ENCODE measurements at places on chromosomes 7 and 10.

GRCh38 chr10:37762287-37762686 lies 95.1 kb downstream of the ZNF248 start:
- DNase-seq: no peak

DNA sequence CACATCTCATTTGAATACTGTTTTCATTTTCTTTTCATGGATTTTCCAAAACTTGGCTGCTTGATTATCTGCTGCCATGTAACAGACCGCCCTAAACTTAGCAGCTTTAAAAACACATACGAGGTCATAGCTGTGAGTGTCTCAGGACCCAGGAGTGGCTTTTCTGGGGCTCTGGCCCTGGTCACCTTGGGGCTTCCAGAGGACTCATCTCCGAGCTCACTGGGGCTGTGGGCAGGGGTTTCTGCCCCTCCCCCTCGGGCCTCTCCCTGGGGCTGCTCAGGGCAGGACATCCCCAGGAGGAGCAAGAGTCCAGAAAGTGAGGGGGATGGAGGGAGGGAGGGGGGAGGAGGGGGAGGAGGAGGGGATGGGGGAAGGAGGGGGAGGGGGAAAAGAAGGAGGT lies 77.0 kb downstream of the NKX6-2 start:
- no peak for DNase-seq

DNA sequence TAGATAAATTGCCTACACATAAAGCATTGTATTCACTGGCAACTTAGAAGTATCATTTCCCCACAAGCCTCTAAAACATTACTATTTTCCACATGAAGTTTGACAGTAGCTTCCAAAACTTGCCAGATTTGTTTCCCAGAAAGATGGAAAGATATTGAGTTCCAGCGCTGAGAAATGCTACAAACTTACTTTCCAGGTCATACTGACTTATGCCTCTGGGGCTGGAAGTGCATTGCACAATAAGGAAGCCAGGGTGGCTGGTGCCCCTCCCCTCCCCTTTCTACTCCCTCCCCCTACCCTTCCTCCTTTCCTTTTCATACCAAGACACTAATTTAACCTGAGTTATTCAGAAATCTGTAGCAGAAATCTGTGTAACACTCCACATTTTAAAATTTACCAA lies 212.6 kb downstream of the WDR37 start:
- no peak for DNase-seq

GRCh38 chr10:96124230-96125141 lies 5.6 kb upstream of the ZNF518A start:
- peak; percentile 20 for DNase-seq

- peak; percentile 20 for DNase-seq
These were observed 34.4 kb upstream of the SLF2 start for GRCh38 chr10:100878291-100878910.

- DNase-seq: no peak
These were observed 356.3 kb upstream of the MGMT start for GRCh38 chr10:129110780-129111179.

- DNase-seq: no peak
These were observed 9.5 kb upstream of the TNRC18 start for GRCh38 chr7:5433181-5433580.

GRCh38 chr10:71053169-71053895 lies 159.0 kb upstream of the UNC5B start:
- DNase-seq: no peak

DNA sequence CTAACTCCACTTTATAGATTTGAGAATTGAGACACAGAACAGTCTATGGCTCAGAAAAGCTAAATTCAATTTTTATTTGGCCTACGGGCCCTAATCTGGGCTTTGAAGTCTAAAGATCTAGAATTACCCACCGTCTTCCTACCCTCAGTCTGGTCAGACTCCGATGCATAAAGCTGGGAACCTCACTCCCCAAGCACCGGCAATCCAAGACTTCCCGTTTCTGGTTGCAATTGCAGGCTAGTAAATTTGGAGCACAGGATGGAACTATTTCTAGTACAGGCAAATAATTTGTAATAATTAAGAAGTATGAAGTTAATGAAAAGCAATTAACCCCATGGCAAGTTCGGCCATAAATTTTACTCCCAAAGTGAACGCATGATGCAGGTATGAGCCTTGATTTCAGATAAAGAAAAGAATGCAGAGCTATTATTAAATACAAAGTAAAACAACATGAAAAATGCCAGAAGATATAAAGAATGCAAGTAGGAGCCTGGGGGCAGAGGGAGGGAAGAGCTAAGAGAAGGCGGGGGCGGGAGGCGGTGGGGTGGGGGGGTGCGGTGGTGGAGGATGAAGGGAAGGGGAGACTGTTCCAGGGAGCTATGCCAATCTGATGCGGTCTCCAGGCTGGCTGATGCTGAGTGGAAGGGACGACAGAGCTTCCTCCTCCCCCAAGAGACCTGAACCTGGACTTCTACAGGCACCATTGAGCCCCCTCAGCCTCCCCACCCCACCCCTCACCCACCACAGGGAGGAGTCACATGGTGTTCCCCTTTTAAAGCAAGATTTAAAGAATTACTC lies 45.1 kb downstream of the BPGM start:
- DNase-seq: no peak

DNA sequence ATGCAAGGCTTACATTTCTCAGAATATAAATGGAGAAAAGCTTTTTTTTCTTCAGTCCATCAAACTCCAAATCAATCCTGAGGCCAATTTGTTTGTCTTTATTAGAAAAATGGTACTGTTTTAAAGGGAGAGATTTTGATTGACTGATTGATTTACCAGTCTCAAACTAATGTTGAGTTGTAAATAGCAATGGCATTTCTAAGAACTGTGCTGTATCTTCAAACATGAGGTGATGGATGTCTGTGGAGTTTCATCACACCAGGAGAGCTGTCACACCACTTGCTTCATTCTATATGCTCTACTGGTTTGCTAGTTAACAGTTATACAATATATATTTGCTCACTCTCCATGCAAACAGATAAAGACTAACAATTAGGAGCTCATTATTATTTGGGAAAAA lies 39.0 kb upstream of the LRRTM3 start:
- DNase-seq: no peak

DNA sequence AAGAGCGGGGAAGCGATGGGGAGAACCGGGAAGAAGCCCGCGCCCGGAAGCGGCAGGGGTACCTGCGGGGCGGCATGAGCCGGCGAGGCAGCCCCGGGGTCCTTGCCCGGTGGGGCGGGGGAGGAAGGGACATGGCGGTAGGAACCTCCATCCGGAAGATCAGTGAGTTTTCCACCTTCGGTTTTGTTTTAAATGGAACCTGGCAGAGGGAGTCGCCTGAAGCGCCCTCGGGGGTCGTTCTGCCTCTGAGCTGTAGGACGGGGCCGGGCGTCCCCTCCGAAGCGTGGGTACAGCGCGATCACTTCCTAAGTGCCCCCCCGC lies 471 bp downstream of the PFKP start:
- DNase-seq: no peak

GRCh38 chr10:89981891-89982290 lies 280.5 kb downstream of the KIF20B start:
- no peak for DNase-seq

GRCh38 chr10:74500026-74500704 lies 326.2 kb upstream of the KAT6B start:
- no peak for DNase-seq

- DNase-seq: peak; percentile 94
These were observed 75.9 kb downstream of the HIBADH start for GRCh38 chr7:27586825-27587224.

GRCh38 chr10:75097666-75098285 lies 13.7 kb upstream of the SAMD8 start:
- DNase-seq: no peak

DNA sequence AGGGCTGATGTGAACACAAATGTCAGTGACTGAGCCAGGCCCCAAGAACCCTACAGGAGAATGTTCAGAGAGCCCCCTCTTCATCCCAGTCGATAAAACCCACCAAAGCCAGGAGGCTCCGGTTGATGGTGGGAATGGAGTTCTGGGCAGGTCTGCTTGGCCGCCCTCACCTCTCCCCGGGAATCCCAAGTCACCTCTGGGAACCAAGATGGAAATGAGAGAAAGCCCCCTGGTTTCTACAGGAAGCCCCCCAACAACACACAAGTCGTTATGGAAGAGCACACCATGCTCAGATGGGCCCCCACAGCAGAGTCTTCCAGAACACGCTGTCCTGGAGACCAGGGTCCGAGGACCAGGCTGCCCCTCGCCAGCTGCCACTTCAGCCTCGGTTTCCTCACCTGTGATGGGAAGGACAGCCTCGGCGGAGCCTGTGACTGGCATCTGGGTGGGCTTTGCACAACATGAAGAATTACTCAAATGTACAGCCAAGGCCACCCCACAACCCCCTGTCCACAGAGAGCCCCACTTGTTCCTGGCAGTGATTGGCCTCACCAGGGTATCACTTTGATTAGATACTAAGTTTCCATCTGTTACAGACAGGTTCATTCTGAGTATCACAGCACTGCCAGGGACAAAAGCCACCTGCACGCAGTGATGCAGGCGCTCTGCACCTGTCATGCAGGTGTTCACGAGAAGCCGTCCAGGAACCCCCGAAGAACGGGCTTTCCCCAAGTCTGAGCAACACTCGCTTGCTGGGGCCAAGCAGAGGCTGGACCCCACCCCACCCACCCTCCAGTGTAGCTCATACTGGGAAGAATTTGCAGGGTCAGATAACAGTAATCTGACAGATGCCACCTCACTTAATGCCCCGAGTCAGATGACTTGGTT lies 57.6 kb downstream of the MKI67 start:
- DNase-seq: no peak

GRCh38 chr10:132365102-132365501 lies 31.9 kb upstream of the PWWP2B start:
- DNase-seq: no peak

DNA sequence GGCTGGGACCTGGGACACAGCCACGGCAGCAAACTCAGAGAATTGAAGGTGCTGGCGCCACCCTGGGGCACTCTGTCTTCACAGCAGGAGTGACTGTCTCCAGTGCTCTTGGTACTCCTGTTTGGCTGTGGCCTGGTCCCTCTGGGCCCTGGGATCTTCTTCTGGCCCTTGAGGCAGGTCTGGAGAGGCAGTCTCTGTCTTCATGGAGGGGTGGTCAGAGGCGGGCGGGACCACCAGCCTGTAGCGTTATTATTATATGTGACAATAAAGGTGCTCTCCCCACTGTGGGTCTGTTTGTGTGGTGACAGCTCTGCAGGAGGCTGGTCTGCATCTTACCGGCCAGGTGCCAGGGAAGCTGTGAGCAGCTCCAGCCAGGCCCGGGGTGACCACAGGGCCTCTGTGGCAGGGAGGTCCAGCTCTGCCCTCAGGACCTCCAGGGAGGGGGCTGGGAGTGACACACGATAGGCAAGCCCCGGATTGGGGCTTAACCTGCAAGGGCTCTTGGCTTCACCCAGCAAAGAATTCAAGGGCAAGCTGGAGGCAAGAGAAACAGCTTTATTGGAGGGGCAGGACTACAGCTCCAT lies 70.3 kb downstream of the MYL10 start:
- DNase-seq: no peak

DNA sequence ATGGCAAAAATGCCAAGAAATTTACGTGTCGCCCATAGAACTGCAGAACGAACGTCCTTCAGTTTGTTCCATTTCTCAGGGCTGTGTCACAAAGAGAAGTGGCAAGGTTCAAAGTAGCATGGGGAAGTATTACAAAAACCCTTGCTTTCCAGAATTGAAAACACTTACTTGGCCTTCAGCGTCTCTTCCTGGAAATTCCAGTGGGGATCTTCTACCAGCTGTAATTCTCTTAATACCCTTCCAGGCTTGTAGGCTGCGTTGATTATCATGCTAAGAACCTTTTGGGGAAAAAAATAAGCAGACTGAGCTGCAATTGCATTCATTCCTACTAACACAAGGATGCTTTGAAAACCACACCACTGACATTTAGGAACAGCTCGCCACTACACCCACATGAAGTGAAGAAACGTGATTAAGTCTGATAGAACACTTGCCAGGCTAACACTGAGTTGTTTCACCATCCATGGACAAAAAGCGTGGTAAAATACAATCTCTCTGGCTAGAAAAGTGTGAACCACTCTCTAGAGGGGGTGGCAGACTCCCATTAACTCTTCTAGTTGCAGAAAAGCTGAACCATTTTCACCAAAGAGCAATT lies 222.3 kb downstream of the SFMBT2 start:
- no peak for DNase-seq

GRCh38 chr7:69399401-69399800 lies 198.9 kb upstream of the AUTS2 start:
- DNase-seq: no peak

DNA sequence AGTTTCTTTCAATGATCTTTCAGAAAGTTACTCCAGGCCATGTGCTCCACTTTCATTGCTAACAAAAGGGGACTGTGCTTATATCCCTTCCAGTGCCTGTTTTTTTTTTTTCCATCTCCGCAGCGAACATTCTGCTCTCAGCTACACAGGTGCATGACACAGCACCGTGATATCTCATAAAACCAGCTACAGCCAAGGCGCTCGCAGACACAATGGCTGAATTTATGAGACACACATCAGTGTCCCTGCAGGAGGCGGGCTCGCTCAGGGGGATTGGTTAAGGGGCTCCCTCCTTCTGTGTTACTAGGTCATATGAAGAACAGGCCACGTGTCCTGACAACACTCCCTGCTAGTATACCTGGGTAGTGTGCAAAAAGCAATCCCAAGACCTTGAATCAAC lies 245.5 kb downstream of the SKAP2 start:
- no peak for DNase-seq

- DNase-seq: no peak
These were observed 859.6 kb upstream of the KCND2 start for GRCh38 chr7:119413314-119413805.

DNA sequence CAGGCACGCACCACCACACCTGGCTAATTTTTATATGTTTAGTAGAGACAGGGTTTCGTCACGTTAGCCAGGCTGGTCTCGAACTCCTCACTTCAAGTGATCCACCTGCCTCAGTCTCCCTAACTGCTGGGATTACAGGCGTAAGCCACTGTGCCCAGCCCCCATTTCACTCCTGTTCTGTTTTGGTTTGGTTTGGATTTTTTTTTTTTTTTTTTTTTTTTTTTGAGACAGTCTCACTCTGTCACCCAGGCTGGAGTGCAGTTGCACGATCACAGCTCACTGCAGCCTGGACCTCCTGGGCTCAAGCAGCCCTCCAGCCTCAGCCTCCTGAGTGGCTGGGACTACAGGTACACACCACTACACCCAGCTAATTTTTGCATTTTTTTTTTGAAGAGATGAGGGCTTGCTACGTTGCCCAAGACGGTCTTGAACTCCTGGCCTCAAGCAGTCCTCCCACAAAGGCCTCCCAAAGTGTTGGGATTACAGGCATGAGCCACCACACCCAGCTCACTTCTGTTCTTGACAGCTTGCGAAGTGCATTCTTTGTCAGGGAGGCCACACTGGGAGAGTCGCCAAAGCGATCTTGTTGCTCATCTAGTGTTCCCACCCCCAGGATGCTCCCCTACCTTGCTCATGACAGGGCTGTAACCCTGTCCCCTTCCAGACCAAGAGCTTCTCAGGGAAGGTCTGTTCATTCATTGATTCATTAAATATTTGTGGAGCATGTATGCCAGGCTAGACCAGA lies 229.1 kb downstream of the CUX1 start:
- no peak for DNase-seq

DNA sequence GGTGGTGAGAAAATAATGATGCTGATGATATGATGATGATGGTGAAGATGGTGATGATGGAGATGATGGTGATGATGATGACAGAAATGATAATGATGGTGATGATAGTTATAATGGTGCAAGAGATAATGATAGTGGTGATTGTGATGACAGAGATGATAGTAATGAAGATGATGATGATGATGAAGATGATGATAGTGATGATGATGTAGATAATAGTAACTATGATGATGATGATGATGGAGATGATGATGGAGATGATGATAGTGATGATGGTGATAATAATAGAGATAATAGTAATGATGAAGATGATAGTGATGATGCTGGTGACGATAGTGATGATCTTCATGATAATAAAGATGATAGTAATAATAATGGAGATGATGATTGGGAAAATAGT lies 22.2 kb downstream of the ABCA13 start:
- no peak for DNase-seq

Data from NCI-H1105 (cell line).